Astrocyte (in vitro differentiated cells and primary cell): ENCODE measurements at places on chromosomes 5 and 9. TPM values are rescaled to one million over a fixed set of nuclear protein-coding genes. Genes with fewer than 3 reads are reported as not detected.

GRCh38 chr9:129221233-129221632 is 43.2 kb upstream of the IER5L start:
- H3K4me3 ChIP-seq, result no peak overlapping the region
- DNase-seq, result no peak
- no peaks in the 10 kb centered on the region for H3K36me3 ChIP-seq
- H3K4me1 ChIP-seq, result peaks cover 9% of the 10 kb centered on the region
- no peaks in the 10 kb centered on the region for H3K27me3 ChIP-seq

DNA sequence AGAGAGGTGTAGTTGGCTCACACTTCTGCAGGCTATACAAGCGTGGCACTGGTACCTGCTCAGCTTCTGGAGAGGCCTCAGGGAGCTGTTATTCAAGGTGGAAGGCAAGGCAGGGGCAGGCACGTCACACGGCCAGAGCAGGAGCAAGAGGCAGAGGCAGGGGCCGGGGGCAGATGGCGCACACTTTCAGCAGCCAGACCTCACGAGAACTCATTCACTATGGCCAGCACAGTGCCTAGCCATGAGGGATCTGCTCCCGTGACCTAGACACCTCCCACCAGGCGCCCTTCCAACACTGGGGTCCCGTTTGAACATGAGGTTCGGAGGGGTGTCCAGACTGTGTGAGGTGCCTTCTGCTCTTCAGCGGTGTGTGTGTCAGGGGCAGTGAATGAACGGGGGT is 71.0 kb upstream of the FCN1 start:
- no peak overlapping the region for H3K4me3 ChIP-seq
- no peak overlapping the region for H3K27ac ChIP-seq
- H3K27me3 ChIP-seq, result no peaks in the 10 kb centered on the region
- H3K4me1 ChIP-seq, result no peaks in the 10 kb centered on the region
- DNase-seq, result no peak
- H3K36me3 ChIP-seq, result no peaks in the 10 kb centered on the region

- H3K4me3 ChIP-seq, result no peak overlapping the region
- no peaks in the 10 kb centered on the region for H3K36me3 ChIP-seq
- H3K27ac ChIP-seq, result no peak overlapping the region
- peaks cover 15% of the 10 kb centered on the region for H3K4me1 ChIP-seq
- no peak for DNase-seq
Measured at GRCh38 chr5:170482511-170482910, 21.3 kb upstream of the KCNIP1 start.

DNA sequence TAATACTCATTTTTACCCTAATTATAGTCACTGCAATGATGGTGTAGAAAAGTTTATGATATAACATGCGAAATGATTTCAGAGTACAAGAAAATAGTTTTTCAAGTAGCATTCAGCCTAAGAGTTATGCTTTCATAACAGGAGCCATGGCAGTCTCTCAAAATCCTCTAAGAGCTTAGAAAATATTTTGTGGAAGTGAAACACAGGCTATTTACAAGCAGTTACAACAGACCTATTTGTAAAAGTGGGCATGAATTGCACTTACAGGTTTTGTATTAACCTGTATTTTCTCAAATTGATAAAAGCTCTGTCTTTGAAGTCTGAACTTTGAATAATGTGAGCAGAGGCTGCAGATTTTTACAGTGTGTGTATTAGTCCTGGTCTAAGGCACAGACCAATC is 523.3 kb downstream of the LRRC70 start:
- no peaks in the 10 kb centered on the region for H3K27me3 ChIP-seq
- no peak overlapping the region for H3K27ac ChIP-seq
- H3K4me1 ChIP-seq, result no peaks in the 10 kb centered on the region
- no peak overlapping the region for H3K4me3 ChIP-seq
- H3K36me3 ChIP-seq, result no peaks in the 10 kb centered on the region

- peaks cover 4% of the 10 kb centered on the region for H3K4me1 ChIP-seq
- no peak overlapping the region for H3K4me3 ChIP-seq
- no peaks in the 10 kb centered on the region for H3K27me3 ChIP-seq
- H3K27ac ChIP-seq, result no peak overlapping the region
- H3K36me3 ChIP-seq, result peaks cover 46% of the 10 kb centered on the region
- no peak for DNase-seq
Measured at GRCh38 chr9:93562157-93562556, 14.2 kb upstream of the PHF2 start.

DNA sequence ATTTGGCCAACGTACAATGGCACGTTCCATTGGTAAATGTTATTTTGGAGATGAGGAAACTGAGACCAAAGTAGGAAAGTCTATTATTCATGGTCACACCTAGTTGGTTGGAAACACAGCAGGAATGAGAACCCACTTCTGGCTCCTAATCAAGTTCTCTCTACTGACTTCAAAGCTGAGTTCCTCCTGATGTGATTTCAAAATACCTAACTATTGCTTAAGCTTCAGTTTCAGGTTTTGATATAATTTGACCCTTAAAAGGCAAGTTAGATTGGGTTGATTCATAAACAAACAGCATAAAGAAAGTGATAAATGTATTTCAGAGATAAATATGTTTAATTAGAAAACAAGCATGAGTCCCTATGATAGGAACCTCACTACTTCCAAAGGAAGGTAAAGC is 312.5 kb downstream of the PARP8 start:
- no peaks in the 10 kb centered on the region for H3K36me3 ChIP-seq
- no peak overlapping the region for H3K4me3 ChIP-seq
- DNase-seq, result no peak

DNA sequence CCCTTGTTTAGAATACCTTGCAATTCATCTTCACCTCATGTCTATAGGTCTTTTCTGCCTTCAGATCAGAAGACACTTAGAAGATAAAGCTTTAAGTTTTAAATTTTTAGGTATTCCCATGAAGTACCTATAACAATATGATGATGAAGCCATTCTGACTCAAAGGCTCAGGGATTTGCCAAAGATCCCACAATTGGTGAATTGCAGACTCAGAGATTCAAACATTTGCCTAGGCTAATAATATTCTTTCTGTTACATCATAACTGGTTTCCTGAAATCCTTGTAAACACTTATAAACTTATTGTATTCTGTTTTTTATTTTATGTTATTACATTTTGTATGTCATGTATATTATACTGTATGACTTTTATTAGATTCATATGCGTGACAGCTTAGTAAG is 62.8 kb upstream of the ZFAND5 start:
- H3K27me3 ChIP-seq, result no peaks in the 10 kb centered on the region
- peak overlapping the region; percentile 19 for H3K27ac ChIP-seq
- no peak for DNase-seq
- H3K4me1 ChIP-seq, result peaks cover 15% of the 10 kb centered on the region
- H3K36me3 ChIP-seq, result no peaks in the 10 kb centered on the region
- H3K4me3 ChIP-seq, result no peak overlapping the region

DNA sequence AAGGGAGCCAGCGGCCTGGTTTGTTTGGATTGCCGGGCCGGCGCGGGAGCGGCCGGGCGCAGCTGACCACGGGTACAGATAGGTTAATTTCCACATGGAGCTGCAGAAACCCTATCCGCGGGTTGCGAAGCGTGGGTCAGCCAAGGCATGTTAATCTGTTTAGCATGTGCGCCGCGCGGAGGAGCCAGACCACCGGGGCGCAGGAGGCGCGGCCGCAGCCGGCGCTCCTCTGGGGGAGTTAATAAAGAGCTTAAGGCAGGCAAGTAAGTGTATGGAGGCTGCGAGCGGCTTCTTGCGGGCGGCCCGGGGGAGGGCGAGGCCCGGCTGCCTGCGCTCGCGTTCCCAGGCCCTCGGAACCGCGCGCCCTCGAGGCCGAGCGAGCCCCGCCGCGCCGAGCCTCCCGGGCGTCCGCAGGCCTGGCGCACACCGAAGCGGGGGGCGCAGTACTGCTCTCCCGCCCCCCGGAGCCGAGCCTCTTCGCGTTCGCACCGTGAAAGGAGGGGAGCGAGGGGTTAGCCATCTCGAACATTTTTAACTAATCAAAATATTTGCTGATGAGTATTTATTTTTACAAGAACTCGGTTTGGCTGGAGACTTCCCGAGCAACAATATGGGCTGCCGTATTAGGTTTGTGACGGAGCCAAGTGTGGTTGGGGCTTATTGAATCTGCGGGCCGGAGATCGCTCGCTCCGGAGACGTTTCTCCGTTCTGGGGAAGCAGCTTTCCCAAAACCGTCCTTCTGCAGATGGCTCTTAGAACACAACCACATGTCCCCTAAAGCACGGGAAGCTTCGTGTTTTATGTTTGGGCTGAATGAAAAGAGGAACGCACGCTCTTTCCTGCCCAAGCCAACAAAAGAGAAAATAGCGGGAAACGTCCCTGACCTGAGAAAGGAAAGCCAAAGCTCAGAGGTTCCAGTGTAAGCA is 28.8 kb downstream of the FOXD1 start:
- peak overlapping the region; percentile 71 for H3K27ac ChIP-seq
- peak overlapping the region; percentile 34 for H3K4me3 ChIP-seq
- no peaks in the 10 kb centered on the region for H3K27me3 ChIP-seq
- peaks cover 37% of the 10 kb centered on the region for H3K4me1 ChIP-seq
- no peaks in the 10 kb centered on the region for H3K36me3 ChIP-seq

DNA sequence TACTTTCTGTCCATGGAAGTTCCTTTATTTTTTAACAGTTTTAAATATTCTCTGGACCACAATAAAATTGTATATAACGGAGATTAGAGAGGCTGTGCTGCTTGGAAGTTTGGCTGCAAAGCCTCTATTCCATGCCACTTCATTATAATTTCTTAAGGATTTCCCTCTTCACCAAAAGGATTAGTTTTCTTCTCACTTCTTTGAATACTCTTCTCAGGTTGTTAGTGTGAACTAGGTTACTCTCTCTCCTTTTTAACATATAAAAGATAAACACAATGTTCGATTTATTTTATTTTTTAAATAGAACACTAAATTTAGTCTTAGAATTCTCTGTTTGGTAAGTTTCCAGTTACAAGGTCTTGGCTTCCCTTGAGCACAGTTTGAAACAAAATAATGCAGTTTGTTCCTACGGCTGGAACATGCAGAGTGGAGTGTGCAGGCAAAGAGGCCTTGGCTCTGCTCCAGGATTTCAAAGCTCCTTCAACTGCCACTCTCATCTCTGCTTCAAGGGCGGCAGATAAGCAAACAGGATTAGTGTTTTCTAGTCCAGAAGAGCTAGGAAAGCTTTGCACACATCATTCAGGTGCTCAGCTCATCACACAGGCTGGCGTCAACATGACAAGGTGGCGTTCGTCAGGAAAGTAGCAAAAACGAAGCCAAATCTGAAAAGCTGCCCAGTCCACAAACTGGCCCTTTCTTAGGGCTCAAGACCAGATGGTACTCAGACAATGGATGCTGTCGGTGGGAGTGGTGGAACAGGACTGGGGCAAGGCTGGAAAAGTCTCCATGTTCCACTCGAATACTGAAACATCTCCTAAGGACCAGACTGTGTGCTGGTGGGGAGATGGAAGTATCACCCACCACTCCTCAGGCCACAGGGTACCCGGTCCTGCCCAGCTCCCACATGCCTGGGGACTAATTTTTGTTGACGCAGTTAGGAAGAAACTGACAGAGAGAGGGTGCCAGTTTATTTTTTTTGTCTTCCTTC is 286.6 kb downstream of the CRB2 start:
- H3K27me3 ChIP-seq, result no peaks in the 10 kb centered on the region
- no peaks in the 10 kb centered on the region for H3K4me1 ChIP-seq
- DNase-seq, result peak; percentile 10
- no peaks in the 10 kb centered on the region for H3K36me3 ChIP-seq

- no peak for DNase-seq
- no peak overlapping the region for H3K27ac ChIP-seq
- H3K4me3 ChIP-seq, result no peak overlapping the region
- no peaks in the 10 kb centered on the region for H3K36me3 ChIP-seq
- no peaks in the 10 kb centered on the region for H3K27me3 ChIP-seq
Measured at GRCh38 chr5:170149206-170149515, 43.5 kb downstream of the FOXI1 start.

DNA sequence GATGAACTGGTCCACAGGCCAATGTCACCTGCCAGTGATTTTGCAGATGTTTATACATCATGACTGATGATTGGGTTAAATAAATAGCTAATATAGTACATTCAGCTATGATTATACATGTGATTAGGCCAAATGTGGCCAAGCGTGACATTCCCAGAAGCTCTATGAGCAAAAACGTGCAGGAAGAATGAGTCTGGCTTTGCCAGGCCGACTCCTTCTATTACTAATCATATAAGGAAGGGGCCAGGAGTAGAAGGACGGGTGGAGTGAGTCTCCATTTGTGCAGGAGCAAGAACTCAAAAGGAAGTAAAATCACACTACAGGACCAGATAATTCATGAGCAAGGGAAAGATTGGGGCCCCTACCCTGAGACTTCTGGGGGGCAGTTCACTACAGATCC is 178.2 kb downstream of the ROR2 start:
- no peak overlapping the region for H3K4me3 ChIP-seq
- no peaks in the 10 kb centered on the region for H3K36me3 ChIP-seq
- H3K4me1 ChIP-seq, result peaks cover 12% of the 10 kb centered on the region
- DNase-seq, result peak; percentile 31

- peak; percentile 59 for DNase-seq
- peak overlapping the region; percentile 78 for H3K27ac ChIP-seq
- H3K27me3 ChIP-seq, result no peaks in the 10 kb centered on the region
- no peak overlapping the region for H3K4me3 ChIP-seq
- H3K4me1 ChIP-seq, result peaks cover 42% of the 10 kb centered on the region
- H3K36me3 ChIP-seq, result no peaks in the 10 kb centered on the region
Measured at GRCh38 chr5:132457371-132458225, 33.0 kb downstream of the IRF1 start.

- no peaks in the 10 kb centered on the region for H3K27me3 ChIP-seq
- peak overlapping the region; percentile 75 for H3K4me3 ChIP-seq
- no peak overlapping the region for H3K27ac ChIP-seq
- peaks cover 12% of the 10 kb centered on the region for H3K4me1 ChIP-seq
Measured at GRCh38 chr5:119355244-119355638, 578 bp upstream of the TNFAIP8 start.

- DNase-seq, result no peak
- H3K4me1 ChIP-seq, result peaks cover 16% of the 10 kb centered on the region
- peak overlapping the region; percentile 60 for H3K27ac ChIP-seq
- H3K36me3 ChIP-seq, result peaks cover 8% of the 10 kb centered on the region
- H3K4me3 ChIP-seq, result no peak overlapping the region
Measured at GRCh38 chr5:154213592-154213991, 23.1 kb downstream of the GALNT10 start.

GRCh38 chr5:38009749-38010358 is 170.0 kb upstream of the GDNF start:
- no peaks in the 10 kb centered on the region for H3K36me3 ChIP-seq
- H3K27me3 ChIP-seq, result peaks cover 7% of the 10 kb centered on the region
- no peak overlapping the region for H3K4me3 ChIP-seq
- H3K4me1 ChIP-seq, result no peaks in the 10 kb centered on the region
- no peak for DNase-seq
- H3K27ac ChIP-seq, result no peak overlapping the region

GRCh38 chr5:6253281-6253680 is 125.1 kb downstream of the MED10 start:
- no peak for DNase-seq
- no peak overlapping the region for H3K4me3 ChIP-seq
- no peaks in the 10 kb centered on the region for H3K36me3 ChIP-seq
- no peak overlapping the region for H3K27ac ChIP-seq

- peaks cover 5% of the 10 kb centered on the region for H3K36me3 ChIP-seq
- no peaks in the 10 kb centered on the region for H3K27me3 ChIP-seq
- H3K4me1 ChIP-seq, result peaks cover 11% of the 10 kb centered on the region
- no peak overlapping the region for H3K27ac ChIP-seq
- no peak for DNase-seq
- no peak overlapping the region for H3K4me3 ChIP-seq
Measured at GRCh38 chr9:113589407-113589806, 125.9 kb downstream of the RGS3 start.

Gene INSL4
- total RNA-seq, result 0.11 TPM in 1 of 2 replicates, not detected in the other

Gene RLN1
- total RNA-seq, result 0.53 TPM in 1 of 2 replicates, not detected in the other

Gene RASEF
- total RNA-seq, result 0.72 and 0.91 TPM in 2 replicates

Gene ZDHHC11B
- total RNA-seq, result 0.23 and 0.29 TPM in 2 replicates

Gene SPATA31D4
- total RNA-seq, result not detected in 2 replicates

Gene SLC46A2
- total RNA-seq, result not detected in 2 replicates

Gene ACTBL2
- total RNA-seq, result 11.6 and 11.8 TPM in 2 replicates
